ENCODE measurements at places on chromosomes 4 and X.

DNA sequence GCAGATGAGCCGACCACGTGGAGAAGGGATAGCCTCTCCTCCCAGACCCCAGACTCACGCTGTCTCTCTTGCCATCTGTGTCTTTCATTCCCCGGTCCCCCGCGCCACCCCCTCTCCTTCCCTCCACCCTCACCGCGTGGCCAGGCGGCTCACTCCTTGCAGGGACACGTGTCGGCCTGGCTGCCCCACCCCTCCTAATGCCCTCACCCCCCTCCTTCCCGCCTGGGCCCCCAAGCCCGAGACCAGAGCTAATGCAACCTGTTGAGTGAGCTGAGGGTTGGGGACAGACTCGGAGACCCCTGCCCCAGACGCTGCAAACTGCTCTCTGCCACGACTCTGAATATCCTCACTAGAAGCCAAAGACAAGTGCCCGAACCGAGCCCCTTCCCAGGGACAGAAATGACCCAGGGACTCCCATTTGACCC lies 1.8 kb downstream of the SLC38A5 start:
- ATAC-seq = peak; percentile 29

- no peak for ATAC-seq
Observed at GRCh38 chrX:20437683-20438082, 171.0 kb upstream of the RPS6KA3 start.

GRCh38 chr4:153120235-153120634 lies 84.0 kb upstream of the TRIM2 start:
- ATAC-seq = no peak

DNA sequence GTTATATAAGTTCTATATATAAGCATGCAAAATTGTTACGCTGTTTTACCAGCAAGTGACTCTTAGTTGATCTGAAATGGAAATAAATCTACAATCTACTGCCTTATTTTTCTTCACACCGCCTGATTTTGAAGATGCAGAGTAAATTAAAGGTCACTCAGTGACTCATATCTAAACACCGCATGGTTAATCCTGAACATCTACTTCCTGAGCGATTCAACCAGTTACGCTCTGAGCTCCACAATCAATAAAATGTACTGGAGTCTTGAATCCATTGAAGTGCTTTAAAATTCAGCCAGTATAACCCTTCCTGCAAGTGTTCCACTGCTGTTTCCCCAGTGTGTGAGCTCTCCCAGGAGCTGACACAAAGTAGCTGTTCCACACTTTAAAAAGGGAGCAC lies 192.8 kb downstream of the SLC7A11 start:
- ATAC-seq = no peak

DNA sequence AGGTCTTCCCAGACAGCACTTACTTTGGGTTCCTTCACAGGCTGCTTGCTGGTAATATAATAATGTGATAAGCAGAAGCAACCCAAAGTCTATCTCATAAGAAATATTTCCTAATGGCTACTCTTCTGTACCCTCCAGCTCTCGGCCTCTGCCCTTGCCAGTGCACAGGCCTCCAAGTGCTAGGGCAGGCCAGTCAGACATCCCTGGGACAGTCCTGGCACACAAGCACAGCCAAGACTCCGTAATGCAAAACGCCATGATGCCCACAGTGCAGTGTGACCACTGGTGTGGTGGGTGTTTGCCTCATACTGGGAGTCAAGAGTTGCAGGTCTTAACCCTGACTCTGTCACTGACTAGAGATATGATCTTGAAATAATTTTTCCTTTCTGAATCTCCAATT lies 35.1 kb downstream of the RNF150 start:
- ATAC-seq = no peak

- ATAC-seq = no peak
Observed at GRCh38 chr4:39043058-39043860, 11.1 kb upstream of the TMEM156 start.

DNA sequence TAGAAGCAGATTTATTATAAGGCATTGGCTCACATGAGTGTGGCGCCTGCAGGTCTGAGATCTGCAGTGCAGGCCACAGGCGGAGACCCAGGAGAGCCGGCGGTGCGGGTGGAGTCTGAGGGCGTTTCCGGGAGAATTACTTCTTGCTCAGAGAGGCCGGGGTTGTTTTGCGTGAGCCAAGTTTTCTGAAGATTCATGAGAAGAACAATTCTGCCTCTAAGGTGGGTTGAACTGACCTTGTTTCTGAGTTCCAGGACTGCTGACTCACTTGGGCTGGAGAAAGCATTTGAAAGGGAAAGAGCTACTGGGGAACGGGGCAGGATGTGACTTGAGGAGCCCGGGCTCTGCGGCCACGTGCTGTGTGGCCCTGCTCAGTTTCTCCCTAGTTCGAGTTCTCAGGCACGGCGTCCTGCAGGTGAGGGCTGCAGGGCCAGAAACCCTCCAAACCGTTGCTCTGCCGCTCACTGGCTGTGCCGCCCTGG lies 36.7 kb upstream of the SORCS2 start:
- ATAC-seq = peak; percentile 59

GRCh38 chr4:73853246-73853704 lies at the start of gene PF4V1:
TSS of gene PF4V1 (plus strand) at chr4:73853296. CDS start at chr4:73853363, 67 bp downstream.
- ATAC-seq = no peak

All from gastroesophageal sphincter (tissue), 4 donors.